EL (cell line): ENCODE measurements at places on chromosomes 2 and 18.

DNA sequence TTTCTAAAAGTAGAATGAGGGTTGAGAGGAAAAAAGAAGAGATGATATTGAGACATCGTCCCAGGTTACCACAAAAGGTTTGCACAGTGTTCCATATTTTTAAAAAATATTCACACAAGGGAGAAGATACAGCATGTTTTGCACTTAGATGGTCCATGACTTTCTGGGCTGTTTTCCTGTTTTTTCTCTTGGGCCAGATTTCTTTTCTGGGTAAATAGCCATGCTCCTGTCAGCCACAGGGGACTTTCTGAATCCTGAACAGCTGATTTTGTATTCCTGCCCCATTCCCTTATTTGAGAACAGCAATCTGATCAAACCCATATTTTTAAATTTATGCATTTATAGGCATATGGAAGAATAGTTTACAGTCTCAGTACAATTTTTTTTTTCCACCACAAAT lies 185.9 kb upstream of the NRP2 start:
- peak; percentile 8 for DNase-seq

DNA sequence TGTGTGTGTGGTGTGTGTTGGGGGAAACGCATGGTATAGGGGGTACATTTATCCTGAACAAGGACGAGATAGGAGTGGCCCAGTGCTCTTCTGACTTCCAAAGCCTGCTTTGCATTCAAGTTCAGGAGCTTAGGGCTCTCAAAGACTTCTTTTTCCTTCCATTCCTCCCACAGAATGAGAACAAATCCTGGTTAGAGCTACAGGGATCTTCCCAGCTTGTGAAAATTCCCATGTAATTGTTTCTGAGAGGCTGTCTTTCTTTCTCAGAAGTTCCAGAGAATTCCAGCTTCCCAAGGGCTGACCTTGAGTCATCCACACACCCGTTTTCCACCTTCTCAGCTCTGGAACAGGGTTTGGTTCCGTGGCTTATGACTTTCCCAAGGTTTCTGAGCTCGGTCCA lies 38.9 kb downstream of the FASTKD2 start:
- no peak for DNase-seq

DNA sequence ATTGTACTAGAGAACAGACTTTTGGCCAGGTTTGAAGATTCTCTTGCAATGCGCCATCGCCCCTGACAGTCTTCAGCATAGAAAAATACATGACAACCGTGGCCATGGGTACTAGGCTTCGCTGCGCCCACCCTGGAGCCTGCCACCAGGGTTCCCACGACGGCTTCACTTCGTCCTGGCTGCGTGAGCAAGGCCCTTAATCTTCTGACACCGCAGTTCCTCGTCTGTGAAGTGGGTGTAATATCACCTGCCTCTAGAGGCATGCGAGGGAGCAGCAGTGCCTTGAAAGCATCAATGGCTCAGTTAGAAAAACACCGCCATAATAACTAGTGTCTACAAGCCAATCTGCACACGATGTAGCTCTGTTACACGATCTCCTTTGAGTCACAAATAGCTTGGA lies 175.2 kb upstream of the HS6ST1 start:
- no peak for DNase-seq

- no peak for DNase-seq
These were observed 302.2 kb upstream of the MAP2 start for GRCh38 chr2:209121691-209122090.

GRCh38 chr2:20224716-20225293 lies at the start of gene SDC1:
SDC1 (minus strand) TSS chr2:20225130; CDS start chr2:20224867, 263 bp downstream.
- peak; percentile 65 for DNase-seq

DNA sequence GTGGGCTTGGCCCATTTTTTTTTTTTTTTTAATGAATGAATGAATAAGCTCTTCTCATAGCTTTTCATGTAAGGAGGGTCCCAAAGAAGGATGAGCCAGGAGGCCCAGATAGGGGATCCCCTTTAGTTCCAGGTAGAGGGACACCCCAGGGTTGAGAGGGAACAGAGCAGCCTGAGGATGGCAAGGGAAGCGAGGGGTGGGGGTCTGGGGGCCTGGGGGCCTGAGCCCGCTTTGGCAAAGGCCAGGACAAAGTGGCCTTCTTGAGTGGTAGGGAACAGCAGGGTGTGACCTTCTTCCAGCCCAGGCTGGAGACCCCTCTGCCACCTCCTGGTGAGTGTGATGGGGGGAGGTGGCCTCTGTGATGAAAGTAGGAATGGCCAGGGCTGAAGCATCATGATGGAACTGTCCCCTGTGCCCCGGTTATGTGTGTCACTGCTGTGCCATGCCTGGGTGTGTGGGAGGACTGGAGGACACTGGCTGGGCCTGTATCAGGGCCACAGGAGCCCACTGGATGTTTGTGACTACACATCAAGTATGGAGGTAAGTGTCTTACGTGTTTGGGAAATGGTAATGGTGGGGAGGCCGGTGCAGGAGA lies 263.5 kb upstream of the HDAC4 start:
- no peak for DNase-seq

DNA sequence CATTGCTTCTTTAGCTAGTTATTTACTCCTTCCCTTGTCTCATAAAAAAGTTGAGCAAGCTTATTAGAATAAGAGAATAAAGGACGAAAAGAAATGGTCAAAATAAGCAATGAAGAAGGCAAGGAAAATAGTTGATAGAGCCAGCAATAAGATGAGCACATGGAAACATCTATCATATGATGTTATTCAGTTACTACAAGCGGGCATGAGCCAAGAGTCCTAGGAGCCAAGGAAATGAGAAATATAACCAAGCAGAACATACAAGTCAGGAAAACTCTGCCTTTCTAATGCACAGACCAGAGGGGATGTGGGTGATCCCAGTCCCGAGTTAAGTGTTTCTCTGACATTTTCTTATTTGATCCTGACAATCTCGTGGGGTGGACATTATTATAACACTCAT lies 33.9 kb downstream of the INO80C start:
- no peak for DNase-seq

DNA sequence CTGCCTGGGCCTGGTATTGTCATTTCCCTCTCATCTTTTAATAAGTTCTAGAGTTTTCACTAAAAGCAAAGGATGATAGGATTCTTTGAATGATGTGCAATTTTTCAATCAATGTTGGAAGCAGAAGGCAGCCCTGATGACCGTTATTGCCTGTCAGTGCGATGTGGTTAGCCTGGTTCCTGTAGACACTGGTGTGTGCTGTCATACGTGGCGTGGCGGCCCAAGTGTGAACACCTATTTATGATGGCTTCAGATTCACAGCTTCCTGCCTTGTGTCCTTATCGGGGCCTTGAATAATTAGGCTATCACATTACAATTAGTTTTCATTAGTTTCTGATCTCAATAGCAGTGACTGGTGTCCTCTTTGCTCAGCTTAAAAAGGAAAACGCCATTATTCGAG lies 218.5 kb downstream of the TPGS2 start:
- DNase-seq = no peak
